ENCODE measurements at places on chromosomes 1 and 21.

DNA sequence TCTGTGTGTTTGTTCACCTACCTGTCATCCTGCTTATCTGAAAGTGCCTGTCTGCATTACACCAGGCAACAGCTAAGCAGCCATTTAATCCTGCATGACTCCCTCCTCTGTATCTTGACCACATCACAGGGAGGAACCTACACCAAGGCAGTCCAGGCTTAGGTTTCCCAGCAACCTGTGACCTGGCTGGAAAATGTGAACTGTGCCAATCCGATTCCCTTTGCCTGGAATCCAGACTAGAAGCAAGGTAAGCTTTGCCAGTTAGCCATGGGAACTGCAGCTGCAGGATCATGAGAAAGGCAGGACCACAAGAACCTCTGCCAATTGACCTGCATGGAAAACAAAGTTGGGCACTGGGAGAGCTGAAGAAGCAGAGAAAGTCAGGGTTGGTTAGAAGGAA is 6.3 kb upstream of the ATP1B1 start:
- no peak for DNase-seq

DNA sequence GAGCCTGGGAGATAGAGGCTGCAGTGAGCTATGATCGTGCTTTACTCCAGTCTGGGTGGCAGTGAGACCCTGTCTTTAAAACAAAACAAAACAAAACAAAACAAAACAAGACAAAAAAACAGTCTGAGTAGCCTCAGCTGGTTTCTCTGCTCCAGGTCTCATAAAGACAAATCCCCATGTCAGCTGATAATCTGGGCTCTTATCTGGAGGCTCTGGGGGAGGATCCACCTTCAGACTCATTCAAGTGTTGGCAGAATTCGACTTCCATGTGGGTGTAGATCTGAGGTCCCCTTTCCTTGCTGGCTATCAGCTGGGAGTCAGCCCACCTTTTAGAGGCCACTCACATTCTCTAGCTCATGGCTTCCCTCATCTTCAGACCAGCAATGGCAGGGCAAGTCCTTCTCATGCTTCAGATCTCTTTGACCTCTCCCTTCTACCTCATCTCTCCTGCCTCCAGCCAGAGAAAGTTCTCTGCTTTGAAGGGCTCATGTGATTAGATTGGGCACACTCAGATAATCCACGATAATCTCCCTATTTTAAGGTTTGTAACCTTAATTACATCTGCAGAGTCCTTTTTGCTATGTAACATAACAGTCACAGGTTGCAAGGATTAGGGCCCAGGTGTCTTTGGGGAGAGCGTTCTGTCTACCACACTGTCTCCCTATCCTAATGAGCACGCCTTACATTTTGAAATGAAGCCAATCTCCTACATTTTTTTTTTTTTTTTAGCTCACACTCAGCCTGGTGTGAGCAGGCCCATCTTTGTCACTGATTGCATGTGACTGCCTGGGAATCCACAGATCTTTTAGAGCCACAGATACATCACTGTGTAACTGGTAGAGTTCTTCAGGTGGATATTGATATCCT is 7.5 kb upstream of the PYCR2 start:
- DNase-seq: no peak

DNA sequence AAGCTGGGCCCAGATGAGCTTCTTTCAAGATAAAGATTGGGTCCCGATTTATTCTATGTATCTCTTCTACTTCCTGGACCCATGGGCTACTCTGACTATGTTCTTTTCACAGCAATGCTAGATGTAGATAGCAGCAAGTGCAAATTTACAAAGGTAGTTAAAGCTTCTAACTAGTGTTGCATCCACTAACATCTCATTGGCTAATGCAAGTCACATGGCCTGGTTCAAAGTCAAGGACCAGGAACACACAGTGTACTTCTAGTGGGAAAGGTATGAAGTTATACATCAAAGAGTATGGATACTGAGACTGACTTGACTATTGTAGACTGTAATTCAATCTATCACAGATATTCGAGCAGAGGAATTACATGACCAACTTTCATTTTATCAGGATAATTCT is 588.8 kb downstream of the PLA2G4A start:
- no peak for DNase-seq

DNA sequence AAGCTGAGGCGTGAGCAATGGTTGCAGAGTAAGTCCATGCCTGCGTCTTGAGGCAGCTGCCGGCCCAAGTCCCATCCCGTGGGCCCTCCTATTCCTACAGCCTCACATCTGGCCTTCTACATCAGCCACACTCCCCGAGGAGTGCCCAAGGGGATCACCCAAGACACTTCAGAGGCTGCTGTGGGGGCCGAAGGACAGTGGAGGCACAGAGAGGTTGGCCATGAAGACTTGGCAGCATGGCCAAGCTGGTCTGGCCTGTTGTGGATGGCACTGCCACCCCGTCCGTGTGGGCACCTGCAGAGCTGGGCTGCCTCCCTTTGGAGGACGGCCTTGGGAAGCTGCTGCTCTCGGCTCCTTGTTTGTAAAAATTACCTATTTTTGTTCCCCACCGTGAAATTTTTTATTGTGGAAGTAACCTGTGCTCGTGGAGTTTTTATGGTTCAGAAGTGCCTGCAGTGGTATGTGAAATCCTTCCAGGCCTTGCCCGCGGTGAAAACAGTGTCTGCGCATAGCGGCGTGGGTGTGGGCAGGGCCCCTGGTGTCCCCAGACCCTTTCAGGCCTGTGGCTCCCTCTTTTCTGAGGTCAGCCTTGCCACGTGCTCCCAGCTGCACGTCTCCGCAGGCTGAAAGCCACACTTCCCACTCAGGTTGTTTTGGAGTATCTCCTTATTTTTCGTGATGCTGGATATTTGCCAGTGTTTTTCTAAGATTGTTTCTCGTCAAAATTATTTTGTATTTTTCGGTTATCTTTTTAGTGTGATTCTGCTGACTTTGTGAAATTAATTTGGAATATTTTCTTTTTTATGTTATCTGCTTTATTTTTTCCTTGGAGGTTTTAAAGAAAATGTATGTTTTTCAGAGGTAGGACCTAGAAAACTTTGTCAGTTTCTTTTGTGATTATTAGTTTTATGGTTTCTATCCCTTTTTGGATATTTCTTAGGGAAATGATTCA is 20.6 kb downstream of the SLX9 start:
- no peak for DNase-seq

GRCh38 chr21:46639489-46640386 is 4.3 kb downstream of the PRMT2 start:
- DNase-seq: no peak

GRCh38 chr1:93419344-93419743 is 28.6 kb upstream of the FNBP1L start:
- DNase-seq: no peak

Data from iris pigment epithelial cell (primary cell).